ENCODE measurements at places on chromosomes 1 and 21.

DNA sequence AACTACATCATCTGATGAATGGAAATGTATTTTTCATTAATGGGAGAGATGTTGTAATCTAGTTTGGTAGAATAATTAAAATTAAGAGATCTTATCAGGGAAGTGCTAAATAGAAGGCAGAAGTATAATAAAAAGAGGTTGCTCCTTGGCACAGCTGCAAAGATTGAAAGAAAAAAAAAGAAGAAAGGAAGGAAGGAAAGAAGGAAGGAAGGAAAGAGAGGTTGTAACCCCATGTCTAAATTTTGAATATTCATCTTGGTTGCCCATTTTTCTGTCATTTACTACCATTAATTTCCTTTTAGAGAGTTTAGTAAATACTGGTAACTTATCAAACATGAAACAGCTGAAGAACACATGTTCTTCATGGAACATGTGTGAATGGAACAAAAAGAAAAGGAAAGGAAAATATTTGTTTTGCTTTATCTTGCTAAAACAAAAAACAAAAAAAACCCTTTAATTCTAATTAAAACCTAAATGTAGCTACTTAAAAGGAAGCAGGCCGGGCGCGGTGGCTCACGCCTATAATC, 10.5 kb upstream of the MDM4 start:
- no peak for DNase-seq

DNA sequence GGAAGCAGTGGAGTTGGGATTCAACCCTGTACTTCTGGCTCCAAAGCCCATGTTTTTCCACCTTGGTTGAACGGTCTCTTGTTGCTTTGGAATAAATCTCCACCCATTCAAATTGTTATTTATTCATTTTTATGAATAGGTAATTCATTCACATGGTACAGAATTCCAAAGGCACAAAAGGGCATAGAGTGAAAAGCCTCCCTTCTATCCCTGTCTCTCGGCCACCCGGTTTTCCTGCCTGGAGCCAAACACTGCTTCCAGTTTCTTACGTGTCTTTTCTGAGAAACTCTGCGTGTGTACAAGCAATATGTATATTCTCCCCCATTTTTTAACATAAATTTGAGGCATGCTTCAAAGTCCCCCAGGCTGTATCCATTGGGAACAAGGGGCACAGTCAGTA, 3.9 kb downstream of the EXTL1 start:
- no peak for DNase-seq

GRCh38 chr1:15936025-15936424, 39.9 kb downstream of the ZBTB17 start:
- no peak for DNase-seq

- no peak for DNase-seq
Observed at GRCh38 chr1:214247501-214248041, 33.4 kb upstream of the SMYD2 start.

GRCh38 chr1:229535230-229535629, 23.3 kb downstream of the ABCB10 start:
- no peak for DNase-seq

DNA sequence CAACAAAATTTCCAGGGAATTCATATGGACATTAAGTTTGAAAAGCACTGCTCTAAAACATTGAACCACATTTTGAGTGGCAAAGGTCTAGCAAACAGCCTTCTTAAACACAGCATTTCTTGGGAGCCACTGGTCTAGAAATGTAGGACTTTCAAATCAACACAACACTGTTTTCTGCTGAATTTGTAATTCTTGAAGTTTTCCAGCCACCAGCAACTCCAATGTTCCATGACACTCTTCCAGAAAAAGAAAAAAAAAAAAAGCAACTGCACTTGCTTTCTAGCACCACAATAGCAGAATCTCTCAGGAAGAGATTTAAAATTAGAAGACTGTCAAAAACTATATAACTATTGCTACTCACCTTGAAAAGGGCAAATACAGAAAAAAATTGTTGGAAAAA, 4.5 kb downstream of the SYDE2 start:
- DNase-seq = no peak

Measured in stimulated activated CD8-positive, alpha-beta memory T cell treated with anti-CD3 and anti-CD28 coated beads, Interleukin-4, amount 100 ng/mL, for 4 hours (primary cell).